Skin of body (tissue), 3 donors: ENCODE measurements at places on chromosomes 11 and 22. TPM values are rescaled to one million over a fixed set of nuclear protein-coding genes. Genes with fewer than 3 reads are reported as not detected.
A peak's percentile ranks its signal among the peaks of the same experiment; 100 is the strongest.

Gene MUS81
- total RNA-seq, result 24.0 TPM

Gene HORMAD2
- total RNA-seq, result not detected

- no peak for DNase-seq
Observed at GRCh38 chr11:1458340-1459218, 28.0 kb downstream of the MOB2 start.

Gene TECTA
- total RNA-seq, result 0.49 TPM

DNA sequence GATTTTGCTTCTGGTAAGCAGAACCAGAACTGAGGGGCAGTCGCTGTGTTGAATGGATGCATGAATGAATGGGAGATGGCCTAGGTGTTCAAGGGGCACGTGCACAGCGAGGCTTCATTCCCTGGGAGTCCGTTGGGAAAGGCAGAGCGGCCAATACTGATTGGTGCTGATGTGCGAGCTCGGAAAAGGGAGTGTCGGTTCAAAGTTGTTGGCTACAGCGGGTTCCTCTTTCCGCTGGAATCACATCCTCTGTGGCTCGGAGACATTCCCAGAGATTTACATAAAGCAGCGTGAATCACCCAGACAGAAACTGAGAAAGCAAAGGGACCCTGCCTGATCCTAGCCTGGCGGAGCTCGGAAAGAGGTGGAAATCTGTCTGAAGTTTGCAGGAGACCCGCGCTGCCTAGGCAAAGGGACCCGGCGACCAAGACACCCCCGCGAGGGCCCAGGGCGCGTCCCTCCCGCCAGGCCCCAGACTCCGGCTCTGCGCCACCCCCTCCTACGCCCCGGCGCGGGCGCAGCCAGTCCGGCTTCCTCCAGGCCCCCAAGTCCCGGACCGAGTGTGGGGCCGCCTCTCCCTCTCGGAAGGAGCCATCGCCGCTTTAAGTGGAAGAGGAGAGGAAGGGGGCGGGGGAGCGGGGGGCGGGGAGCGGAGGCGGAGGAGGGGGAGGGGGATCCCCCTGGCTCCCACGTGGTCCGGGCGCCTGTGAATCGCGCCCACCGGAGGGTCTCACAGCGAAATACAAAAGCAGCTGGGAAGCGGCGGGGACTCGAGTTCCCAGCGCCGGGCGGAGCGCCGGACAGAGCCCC is at the start of gene FJX1:
Gene FJX1 (plus strand): TSS at position 774 of the 810 bp plus-strand sequence. CDS start 177 bp downstream, outside the sequence.
- DNase-seq, result peak; percentile 70

DNA sequence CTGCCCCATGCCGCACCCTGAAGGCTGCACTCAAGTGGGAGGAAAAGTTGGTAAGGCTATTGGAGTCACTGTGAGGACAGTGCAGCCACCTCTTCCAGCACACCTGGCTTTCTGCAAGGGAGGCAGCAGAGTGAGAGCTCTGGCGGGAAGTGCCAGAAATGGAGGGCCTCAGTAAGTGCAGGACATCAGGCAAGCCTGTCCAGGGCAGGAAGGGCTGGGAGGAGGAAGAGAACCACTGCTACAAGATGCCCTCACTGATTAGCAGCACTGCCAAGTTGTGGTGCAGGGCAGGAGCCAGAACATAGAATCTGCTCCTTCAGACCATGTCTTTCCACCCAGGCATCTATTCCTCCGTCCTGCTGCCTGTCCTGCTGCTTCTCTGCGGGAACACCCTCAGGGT is 61.2 kb upstream of the CLTCL1 start:
- no peak for DNase-seq

- DNase-seq, result peak; percentile 35
Observed at GRCh38 chr11:75896843-75897419, 81.9 kb downstream of the UVRAG start.

- DNase-seq, result no peak
Observed at GRCh38 chr22:21719024-21719423, 16.6 kb downstream of the YPEL1 start.

Gene SORL1
- total RNA-seq, result 25.3 TPM

DNA sequence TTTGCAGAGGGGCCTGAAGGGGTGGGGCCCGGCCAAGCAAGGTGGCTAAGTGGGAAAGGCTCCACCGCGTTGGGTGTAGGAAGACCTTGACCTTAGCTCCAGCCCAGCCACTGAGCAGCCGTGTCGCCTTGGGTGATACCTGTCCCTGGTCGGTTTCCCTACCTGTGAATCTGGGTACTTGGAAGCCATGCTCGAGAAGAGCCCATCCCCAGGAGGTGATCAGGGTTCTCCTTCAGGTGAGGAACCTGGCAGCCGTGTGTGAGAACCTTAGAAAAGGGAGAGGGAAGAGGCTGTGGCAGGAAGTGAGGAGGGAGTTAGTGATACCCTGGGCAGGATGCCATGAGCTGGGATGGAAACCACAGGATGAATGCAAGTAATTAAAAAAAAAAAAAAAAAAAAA is 21.6 kb downstream of the PPARA start:
- no peak for DNase-seq

Gene LDHAL6A
- not detected for total RNA-seq

Gene PRODH
- 5.6 TPM for total RNA-seq

Gene ARHGAP8
- total RNA-seq, result 0.99 TPM

- no peak for DNase-seq
Observed at GRCh38 chr11:50178737-50179136, 146.1 kb downstream of the OR4C45 start.

DNA sequence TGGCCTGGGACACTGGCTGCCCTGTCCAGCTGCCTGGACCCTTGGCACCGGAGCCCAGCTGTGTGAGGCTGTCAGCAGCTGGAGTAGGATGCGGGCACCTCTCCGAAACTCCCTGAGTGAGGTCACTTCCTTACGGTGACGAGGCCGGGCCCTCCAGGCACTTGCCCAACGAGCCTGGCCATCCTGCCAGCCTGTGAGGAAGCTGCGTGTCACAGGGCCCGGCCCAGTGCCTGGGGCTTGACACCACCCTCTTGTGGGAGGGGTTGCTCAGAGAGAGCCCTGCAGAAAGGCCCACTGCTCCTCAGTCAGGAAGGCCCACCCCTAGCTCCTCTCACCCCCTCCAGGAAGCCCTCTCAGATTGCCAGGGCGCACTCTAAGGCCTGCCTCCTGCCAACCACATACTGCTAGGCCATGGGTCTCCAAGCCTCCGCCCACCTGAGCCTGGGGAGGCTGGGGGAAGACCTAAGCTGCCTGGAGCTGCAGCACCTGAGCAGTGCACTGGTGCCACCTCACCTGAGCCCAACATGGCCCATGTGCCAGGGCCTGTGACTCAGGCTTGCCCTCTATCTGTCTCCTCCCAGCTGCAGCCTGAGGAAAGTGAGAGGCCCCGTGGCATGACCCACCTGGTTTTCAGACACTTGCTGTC is 4.3 kb upstream of the PHLDA2 start:
- DNase-seq, result no peak

Gene TPST2
- 12.9 TPM for total RNA-seq

DNA sequence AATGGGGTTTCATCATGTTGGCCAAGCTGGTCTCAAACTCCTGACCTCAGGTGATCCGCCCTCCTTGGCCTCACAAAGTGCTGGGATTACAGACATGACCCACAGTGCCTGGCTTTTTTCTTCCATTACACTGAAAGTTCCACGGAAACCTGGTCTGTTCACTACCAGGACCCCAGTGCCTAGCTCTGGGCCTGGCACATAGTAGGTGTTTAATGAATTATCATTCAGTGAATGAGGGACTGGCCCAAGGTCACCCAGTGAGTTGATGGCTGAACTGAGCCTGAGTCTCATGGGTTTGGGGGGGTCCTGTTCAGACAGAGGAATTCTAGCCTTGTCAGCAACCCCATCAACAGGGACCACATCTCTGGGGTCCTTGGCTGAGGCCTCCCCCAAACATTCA is 3.1 kb downstream of the C11orf86 start:
- no peak for DNase-seq

GRCh38 chr11:124672536-124673215 is 863 bp downstream of the SIAE start:
- DNase-seq, result no peak

Gene OR51F1
- not detected for total RNA-seq

- DNase-seq, result no peak
Observed at GRCh38 chr11:73028611-73029010, 113.5 kb downstream of the FCHSD2 start.

Gene DDT
- 51.6 TPM for total RNA-seq

GRCh38 chr11:102459393-102459792 is 6.8 kb upstream of the TMEM123 start:
- no peak for DNase-seq

Gene CAPN1
- 79.7 TPM for total RNA-seq

DNA sequence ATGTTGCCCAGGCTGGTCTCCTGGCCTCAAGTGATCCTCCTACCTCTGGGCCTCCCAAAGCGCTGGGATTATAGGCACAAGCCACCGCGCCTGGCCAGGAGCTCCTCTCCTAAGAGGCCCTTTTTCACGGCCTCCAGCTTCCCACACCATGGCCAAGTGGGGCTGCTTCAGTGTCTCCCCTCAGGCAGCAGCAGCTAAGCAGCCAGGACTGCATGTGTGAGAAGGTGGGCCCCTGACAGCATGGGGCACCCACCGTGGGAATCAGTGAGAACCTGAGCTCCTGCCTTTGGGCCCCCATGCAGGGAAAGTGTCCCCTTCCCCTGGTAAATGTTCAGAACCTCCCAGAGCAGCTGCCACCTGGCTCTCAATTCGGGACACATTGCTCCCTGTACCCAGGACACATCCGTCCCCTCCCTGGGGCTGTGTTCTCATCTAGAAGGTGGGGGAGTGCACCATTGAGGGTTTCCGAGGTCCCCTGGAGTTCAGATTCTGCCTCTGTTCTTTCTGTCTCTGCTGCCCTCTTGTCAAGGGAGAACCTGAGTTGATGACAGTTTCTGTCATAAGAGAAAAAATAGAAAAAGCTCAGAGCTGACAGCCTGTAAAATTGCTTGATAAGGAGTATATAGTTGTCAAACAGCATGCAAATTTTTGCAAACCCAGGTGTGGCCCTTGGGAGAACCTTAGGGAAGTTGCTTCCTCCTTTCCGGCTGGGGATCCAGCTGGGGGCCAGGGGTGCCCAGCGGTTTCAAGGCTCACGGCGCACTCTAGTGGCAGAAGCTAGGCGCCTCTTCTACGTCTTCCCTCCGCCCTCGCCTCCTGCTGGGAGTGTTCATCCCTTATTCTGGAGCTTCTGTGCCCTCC is 29.7 kb downstream of the FAM83F start:
- DNase-seq, result no peak

Gene CNIH2
- 0.59 TPM for total RNA-seq

DNA sequence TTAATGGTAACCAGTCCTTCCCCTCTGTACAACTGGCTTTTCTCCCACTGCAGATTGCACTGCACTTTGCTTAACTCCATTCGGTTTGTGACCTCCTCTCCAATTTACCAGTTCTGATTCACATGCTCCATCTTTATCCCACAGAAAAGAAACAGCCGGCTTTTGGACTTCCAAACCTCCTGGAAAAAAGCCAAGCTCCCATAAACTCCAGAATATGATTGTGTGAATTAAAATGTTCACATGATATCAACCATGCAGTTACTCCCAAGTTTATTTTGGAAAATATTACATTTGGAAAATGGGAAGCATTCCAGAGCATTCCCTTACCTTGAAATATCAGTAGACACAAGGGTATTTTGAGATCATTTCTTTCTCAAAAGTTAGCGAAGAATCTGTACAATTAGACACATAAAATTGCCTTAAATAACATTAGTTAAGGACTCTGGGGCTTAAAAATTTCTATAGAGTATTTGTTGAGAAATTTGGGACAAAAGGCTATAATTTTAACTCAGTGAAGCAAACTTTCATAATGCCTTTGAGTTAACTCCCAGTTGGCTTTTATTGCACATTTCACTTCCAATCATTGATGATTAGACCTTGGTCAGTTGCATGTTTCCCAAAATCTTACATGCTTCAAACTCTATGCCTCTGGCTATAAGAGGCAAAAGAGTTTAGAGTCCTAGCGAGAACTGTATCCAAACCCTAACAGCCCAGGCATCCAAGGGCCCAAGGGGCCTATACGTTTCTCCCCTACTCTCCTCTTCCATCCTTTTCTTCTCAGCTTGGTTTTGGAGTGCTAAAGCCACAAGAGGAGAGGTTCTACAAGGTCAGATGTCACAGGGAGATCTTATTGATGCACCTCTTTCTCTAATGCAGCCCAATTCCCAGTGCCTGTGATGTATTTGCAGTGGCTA is 23.6 kb upstream of the TMEM135 start:
- DNase-seq, result peak; percentile 61

Gene CLDN5
- 47.5 TPM for total RNA-seq

Gene CBLIF
- not detected for total RNA-seq

DNA sequence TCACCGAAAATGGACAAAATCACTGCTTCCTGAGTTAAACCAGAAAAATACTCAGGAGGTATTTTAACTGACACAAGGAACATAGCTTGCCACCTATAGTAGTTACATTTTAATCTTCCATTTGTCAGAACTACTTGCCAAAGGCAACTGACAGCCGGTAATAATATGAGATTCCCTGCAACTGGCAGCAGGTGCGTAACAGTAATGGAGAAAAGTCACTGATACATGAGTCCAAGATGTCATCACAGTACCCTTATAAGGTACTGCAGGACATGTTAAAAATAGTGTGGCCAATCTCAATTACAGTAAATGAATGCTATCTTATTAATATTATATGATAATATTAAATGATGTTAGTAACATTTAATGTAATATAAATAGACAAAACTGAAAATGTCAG is 21.1 kb upstream of the ARHGAP32 start:
- DNase-seq, result no peak

Gene MS4A4E
- total RNA-seq, result 0.49 TPM

DNA sequence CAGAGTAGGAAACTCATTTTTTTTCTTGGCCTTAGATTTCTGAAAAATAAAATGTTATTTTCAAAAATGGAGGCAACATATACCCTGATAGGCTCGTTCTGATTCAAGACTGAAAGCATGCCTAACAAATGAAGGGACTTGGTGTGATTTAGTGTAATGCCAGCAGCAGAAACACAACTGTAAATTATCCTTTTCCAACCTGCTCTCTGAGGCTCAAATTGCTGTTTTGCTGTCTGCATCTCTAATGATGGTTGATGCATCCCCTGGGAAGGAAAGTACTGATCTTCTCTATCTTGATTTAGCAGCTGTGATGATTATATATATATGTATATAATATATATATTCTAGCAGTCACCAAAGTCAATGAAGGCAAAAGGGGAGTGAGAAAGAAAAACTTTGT is 537.2 kb upstream of the API5 start:
- no peak for DNase-seq

DNA sequence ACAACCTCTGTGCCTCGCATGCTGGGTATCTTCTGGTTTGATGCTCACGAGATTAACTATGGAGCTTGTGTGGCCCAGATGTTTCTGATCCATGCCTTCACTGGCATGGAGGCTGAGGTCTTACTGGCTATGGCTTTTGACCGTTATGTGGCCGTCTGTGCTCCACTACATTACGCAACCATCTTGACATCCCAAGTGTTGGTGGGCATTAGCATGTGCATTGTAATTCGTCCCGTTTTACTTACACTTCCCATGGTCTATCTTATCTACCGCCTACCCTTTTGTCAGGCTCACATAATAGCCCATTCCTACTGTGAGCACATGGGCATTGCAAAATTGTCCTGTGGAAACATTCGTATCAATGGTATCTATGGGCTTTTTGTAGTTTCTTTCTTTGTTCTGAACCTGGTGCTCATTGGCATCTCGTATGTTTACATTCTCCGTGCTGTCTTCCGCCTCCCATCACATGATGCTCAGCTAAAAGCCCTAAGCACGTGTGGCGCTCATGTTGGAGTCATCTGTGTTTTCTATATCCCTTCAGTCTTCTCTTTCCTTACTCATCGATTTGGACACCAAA is 516 bp downstream of the OR52J3 start:
- no peak for DNase-seq

- DNase-seq, result peak; percentile 95
Observed at GRCh38 chr11:64810271-64810890, at the start of gene MEN1. MEN1 (minus strand) TSS chr11:64810551; CDS start chr11:64810109, 442 bp downstream.

Gene OR2D2
- not detected for total RNA-seq

GRCh38 chr11:7509966-7510365 is 3.8 kb upstream of the PPFIBP2 start:
- no peak for DNase-seq
